HFFc6 (cell line): ENCODE measurements at places on chromosomes 1 and 21. TPM values are rescaled to one million over a fixed set of nuclear protein-coding genes. Genes with fewer than 3 reads are reported as not detected.

Gene RNASEL
- 3.7 to 4.2 TPM (median 3.8 TPM) in 3 replicates for total RNA-seq

Gene ZBTB8A
- 4.2 to 6.3 TPM (median 4.5 TPM) in 3 replicates for total RNA-seq

DNA sequence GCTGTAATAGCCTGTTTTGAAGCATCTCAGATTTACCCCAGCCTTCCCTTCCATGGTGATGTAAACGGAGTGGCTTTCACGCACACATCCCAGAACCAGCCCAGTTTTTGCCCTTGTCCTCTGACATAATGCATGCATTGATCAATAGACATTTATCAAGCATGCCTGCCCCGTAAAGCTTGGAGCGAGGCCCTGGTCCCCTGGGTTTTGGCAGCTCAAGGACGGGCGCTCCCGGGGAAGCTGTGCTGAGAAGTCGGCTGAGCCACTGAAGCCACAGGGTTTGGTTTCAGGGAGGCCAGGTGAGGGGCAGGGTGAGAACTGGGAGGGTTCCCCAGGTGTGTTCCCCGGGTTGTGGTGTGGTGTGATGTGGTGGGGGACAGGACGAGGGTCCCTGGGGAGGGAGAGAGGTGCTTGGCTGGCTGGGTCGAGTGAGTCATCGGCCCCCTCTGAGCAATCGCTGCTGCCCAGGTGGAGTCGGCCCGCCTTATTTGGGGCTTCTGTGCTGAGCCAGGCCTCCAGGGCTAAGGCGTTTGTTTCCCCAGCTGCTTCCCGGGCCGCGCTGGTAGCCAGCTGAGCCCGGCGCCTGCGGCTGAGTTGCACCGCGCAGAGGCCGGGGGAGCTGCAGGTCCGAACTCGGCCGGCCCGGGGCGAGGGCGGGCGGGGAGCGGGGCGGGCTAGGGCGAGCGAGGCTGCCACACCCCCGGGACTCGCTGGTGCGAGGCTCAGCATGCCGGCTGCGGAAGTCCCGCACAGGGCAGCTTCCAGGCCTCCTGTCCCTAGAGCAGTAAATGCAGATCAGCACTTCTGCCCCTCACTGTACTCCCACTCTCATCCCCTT, 23.6 kb downstream of the ATP2B4 start:
- DNase-seq = no peak

- DNase-seq = no peak
These were observed 1341.7 kb downstream of the PLA2G4A start for GRCh38 chr1:188170411-188170810.

GRCh38 chr1:245717611-245718010, 562.8 kb downstream of the KIF26B start:
- no peak for DNase-seq

DNA sequence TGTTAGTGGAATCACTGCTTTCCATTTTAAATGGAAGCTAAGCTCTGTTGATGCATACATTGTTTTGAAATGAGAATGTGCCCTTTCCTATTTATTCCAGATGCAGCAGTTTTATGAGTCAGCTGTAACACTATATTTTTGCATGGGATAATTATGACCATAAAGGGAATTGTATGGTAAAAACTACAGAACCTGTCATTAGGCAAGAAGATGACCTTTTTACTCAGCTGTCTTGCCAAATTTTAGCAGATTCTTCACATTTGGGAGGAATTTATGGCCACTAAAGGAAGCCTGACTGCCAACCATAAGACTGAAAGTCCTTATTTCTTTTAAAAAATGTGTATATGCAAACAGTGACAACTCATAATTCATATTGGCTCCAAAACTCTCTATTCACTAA, 356.3 kb upstream of the PRMT6 start:
- no peak for DNase-seq

DNA sequence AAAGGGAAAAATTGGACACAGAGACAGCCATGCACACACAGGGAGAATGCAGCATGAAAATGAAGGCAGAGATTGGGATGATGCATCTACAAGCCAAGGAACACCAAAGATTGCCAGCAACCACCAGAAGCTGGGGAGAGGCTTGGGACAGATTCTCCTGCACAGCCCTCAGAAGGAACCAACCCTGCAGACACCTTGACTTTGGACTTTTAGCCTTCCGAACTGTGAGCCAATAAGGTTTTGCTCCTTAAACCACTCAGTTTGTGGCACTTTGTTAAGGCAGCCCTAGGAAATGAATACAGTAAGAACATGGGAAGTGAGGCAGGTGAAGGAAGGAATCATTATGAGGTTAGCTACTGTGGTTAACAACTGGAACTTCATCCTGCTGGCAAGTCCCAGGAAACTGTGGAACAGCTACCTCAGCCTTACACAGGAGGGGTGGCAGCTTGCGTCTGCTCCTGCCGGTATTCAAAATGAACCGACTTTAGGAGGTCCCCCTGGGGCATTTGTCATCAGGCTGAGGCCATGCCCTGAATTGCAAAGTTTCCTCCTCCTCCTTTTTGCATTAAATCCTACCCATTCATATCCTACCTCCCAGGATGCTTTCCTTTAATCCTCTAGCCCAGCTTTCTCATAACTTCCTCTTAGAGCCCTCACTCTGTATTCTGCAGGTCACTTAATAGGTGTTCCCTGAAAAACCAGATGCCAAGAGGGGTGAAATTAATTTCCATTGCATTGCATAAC, 15.4 kb downstream of the CD247 start:
- no peak for DNase-seq

DNA sequence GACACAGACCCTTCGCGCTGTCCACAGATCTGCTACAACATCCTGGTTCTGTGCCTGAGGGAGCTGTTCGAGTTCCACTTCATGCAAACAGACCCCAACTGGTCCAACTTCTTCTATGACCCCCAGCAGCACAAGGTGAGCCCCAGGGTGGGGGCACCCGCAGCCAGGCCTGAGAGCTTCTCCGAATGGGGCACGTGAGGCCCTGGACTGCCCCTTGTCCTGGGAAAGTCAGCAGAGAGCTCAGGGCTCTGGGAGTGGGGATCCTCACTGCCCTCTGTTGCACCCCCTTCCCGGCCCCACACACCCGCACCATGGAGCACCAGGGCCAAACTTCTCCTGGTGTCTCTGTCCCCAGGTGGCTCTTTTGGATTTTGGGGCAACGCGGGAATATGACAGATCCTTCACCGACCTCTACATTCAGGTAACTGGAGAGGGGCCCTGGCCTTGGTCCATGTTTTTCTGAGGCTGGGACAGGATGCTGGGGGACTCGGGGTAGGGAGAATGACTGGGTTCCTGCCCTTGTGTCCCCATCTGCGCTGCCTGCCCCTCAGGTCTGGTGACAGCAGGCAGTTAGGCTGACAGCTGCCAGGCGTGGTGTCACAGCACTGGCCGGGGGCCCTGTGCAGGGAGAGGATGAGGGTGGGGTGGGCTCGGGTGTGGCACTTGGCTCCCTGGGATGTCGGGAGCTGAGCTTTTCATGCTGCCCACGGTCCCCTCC, 44.6 kb downstream of the COQ8A start:
- DNase-seq = no peak

- DNase-seq = peak; percentile 78
These were observed 4.4 kb upstream of the FASLG start for GRCh38 chr1:172654535-172654934.
